Type B pancreatic cell (in vitro differentiated cells): ENCODE measurements at places on chromosomes 13 and 19.

DNA sequence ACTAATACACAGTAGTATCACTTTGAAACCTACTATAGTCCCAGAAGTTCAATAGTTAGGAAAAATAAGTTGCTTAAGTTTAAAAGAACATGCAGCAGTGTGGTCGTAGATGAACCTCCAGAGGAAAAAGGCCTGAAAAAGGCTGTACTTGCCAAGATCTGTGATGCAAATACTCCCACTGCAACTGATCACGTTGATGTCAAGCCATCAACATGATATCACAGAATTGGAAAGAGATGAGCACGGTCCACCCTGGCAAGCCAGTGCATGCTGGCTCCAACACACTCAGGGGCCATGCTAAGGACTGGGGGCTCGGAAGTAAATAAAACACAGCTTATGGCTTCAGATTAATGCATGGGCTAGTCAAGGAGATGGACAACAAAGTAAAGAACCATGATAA is 71.8 kb upstream of the LRCH1 start:
- DNase-seq, result no peak

GRCh38 chr13:26061947-26062346 is 10.1 kb upstream of the SHISA2 start:
- DNase-seq, result no peak

DNA sequence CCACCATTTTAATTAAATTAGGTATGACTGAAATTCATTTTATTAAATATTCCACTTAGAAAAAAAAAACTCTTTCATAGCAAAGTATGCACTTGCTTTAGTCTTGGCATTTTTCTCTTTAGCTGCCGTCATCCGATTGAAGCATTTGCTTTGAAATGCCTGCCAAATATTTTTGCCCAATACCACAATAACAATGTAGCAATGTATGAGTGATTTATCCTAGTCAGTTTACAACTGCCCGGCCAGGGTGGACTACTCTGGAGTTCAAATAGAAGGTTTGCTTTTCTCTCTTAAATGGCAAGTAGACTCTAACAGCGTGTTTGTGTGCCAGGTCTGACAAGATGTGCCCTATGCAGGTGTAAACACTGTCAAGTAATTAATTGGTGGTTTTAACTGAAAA is 675.3 kb upstream of the SGCG start:
- no peak for DNase-seq

GRCh38 chr19:13104360-13104847 is 1.7 kb upstream of the LYL1 start:
- DNase-seq, result no peak

GRCh38 chr19:41993612-41994483 is at the start of gene ATP1A3:
ATP1A3 (minus strand) TSS chr19:41994230; CDS start chr19:41994076, 154 bp downstream.
- DNase-seq, result no peak

DNA sequence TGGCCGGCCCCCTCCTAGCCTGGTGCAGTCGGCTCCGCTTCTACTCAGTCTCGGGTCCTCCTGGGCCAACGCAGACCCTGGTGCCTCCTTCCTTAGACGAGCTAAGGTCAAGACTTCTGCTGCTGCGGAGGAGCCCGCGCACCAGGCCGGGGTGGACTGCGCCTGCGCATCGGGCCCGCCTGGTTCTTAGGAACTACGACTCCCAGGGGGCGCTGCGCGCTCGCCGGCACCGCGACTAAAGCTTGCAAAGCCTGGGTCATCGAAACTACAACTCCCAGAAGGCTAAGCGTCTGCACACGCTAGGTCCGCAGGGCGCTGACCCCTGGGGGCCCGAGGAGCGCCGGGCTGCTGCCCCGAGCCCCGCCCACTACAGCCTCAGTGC is at the start of gene ZNF835:
Gene ZNF835 (minus strand): TSS at position 145 of the 382 bp plus-strand sequence. CDS start 6,559 bp downstream, outside the sequence.
- DNase-seq, result no peak

GRCh38 chr13:98094678-98095266 is 48.1 kb upstream of the FARP1 start:
- no peak for DNase-seq

GRCh38 chr19:4391306-4391693 is 9.0 kb downstream of the SH3GL1 start:
- DNase-seq, result no peak

- DNase-seq, result no peak
These were observed 1.3 kb downstream of the GNA15 start for GRCh38 chr19:3137119-3137518.

DNA sequence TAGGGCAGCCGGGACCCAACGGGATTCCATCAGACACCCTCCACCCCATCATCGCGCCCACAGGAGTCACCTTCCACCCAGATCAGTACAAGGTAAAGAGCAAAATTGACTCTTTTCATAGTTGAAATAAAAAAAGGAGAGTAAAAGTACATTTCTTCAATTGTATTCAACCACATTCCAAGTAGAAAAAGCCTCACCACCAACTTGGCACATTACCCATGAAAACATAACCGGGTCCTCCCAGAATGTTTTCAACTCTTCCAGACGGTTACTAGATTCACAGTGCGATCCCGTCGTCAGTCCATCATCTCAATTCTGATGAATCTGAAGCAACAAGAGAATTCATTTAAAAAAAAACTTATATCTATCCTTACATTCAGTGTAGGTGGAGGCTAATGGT is 125.2 kb downstream of the RAB20 start:
- no peak for DNase-seq

- no peak for DNase-seq
These were observed 1565.5 kb downstream of the UQCRFS1 start for GRCh38 chr19:27647423-27647822.

- no peak for DNase-seq
These were observed 33.3 kb upstream of the RANBP3 start for GRCh38 chr19:6011206-6011605.

DNA sequence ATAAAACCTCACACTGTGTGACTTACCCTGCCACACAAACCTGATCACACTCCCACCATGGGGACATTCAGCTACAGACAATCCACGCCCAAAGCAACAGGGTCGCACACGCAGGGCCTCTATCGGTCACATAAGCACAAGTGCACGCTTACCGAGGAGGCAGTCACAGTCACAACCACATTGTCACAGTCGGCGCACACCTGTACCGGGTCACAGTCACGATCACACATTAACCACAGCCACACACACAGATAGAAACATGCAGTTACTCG is 579 bp downstream of the ZNF566 start:
- no peak for DNase-seq

DNA sequence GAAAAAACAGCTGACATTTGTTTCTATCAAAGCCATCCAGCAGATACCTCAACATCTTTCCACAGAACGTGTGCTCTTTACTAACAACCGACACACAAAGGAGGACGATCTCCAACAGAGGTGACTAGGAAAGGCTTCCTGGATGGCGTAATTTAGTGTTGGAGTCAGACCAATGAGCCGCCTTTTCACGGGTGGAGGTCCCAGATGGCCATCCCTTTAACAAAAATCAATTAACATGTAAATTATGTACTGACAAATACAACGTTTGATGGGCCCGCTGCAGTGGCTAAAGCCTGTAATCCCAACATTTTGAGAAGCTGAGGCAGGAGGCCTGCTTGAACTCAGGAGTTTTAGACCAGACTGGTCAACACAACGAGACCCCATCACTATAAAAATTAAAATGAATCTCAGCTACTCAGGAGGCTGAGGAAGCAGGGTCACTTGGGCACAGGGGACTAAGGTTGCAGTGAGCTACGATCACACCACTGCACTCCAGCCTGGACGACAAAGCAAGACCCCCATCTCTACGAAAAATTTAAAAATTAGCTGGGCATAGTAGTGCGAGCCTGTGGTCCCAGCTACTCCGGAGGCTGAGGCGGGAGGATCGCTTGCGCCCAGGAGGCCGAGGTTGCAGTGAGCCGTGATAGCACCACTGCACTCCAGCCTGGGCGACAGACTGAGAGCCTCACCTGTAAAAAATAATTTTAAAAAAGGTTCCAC is 1.2 kb upstream of the DPY19L3 start:
- no peak for DNase-seq

DNA sequence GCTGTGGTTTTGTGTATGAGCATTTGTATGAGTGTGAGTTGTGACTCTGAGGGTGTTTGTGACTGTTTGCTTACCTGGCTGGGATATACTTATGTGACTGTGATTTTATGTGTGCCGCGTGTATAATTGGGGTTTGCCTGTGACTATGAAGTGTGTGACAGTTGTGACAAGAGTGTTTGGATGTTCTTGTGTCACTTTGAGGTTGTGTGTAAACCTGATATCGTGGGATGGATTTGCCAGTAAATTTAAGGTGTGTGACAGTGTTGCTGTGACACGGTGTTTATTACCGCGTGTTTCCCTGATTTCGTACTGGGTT is 442 bp downstream of the ZNF420 start:
- no peak for DNase-seq

- DNase-seq, result no peak
These were observed 751 bp downstream of the ZNF584 start for GRCh38 chr19:58409010-58409790.

DNA sequence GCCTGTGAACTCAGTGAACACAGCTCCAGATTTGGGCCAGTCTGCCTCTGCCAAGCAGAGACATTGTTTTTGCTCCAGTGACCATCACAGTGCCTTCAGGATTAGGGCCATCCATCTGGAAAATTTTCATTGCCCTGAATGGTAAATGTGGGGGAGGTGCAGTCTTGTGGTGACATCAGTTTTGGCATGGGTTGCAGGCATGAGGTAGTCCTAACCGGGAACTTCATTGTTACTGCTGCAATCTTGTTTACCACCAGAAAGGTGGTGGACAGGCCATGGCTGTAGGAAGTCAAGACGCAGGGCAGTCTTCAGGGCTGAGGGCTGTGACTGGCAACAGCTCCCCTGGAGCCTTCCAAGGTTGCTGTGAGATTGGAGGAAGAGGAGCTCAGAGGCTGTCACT is 55.2 kb downstream of the SPATA13 start:
- no peak for DNase-seq

DNA sequence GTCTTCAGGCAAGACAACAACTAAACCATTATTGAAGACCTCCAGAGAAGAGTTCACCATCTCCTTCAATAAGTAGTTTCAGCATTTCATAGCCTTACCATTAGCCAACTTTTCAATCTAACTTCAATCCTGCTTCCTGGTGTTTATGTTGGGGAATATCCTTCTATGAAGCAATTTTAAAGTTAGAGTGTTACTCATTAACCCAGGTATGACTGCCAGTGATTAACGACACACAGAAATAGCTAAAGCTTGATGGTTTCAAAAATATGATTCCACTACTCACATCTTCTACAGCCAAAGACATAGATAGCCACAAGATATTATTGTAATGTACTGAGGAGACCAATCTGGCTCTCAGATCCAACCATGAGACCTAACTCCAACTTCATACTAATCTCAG is 403.2 kb downstream of the EFNB2 start:
- no peak for DNase-seq

DNA sequence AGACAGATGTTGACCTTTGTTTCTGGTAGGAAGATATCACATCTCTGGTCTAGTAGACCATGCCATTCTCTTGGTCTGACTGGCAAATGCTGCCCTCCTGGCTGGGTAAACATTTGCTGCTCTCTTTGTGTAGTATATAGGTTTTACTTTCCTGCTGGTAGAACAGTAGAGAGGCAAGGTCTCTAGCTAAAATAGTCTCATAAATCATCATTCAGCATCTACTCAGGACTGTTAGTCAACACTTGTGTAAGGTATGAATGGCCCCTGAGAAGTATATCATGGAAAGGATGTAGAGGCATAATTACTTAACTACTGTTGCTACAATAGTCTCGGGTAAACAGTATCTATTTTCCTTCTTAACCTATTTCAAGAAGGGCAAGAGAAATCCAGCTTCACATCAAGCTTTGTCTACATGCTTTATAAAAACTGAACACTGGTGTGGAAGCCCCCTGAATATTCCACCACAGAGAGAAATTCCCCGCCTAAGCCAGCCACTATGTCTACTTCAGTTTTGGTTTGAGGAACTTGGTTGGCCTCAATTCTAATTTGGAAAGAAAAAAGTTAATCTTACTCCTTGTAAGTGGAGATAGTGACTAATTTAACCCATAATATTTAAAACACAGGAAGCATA is 18.4 kb upstream of the MYCBP2 start:
- DNase-seq, result no peak

DNA sequence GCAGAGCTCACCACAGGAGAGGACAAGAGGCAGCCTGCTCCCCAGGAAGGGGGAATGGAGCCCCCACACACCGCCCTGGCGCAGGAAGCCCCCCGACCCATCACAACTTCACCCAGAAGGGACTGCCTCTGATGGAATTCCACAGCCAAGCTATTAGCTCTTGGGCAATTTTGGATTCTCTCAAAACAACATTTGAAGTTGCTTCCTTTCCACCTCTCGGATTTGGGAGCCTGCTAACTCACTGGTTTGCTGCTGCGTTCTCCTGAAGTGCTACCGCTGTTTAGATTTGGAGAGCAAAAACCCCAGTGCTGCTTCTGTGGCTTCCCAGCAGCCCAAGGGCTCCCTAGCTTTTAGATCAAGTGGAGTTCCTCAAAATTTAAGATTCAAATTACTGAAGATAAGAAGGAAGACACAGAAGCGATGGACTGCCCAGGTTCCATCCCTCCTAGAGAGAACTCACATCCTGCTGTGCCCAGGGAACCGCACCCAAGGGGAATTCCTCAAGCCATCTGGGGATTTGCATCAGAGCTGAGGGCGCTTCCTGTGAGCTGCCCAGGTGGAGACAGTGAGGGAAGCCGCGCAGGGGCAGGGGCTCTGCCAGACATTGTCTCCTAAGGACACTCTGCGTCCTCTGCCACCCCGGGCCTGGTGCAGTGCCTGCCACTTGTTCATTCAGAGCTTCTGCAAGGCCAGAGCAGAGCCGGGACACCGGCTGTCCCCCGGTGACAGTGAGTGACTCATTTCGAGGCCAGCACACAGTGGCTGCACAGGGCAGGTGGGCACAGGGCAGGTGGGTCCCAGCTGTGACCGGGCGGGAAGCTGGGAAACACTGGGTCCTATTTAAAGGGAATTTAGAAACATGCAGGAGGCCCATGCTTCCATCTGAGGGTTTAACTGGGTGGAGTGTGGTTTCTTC is 45.5 kb downstream of the COL4A1 start:
- no peak for DNase-seq

- no peak for DNase-seq
These were observed 13.2 kb downstream of the SPINT2 start for GRCh38 chr19:38277549-38277948.

DNA sequence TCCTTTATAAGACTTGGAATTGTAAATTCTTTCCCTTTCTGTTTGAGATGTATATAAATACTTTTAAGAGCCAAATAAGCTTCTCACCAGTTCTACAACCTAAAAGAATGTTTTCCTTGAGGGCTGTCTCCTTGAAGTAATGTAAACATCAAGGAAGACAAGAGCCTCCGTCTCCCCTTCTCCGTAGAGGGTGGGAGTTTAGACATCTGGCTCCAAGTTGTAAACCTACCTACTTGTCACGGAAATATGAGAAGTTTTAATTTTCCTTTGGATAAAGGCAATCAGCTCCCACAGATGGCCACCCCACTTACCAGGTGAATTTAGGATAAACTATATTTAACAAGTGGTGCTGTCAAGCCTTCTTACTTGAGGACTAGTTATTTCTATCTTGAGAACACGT is 237.9 kb downstream of the NALCN start:
- DNase-seq, result no peak

DNA sequence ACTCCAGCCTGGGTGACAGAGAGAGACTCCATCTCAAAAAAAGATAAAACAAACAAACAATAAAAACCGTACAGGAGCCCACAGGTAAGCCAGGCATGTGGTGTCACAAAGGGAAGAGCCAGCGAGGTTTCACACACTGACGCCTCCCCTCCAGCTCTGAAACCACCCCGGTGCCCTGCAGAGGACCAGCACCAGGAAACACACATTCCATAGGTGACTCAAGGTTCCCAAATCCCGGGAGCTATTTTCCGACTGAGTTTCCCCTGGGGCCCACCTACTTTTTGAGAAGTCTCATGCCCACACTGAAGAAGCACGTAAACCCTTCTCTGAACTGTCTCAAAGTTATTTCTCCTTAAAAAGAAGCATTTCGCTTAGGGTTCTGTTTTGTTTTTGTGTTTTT is 40.3 kb downstream of the RHPN2 start:
- DNase-seq, result no peak
